ENCODE measurements at places on chromosomes 12 and 14. TPM values are rescaled to one million over a fixed set of nuclear protein-coding genes. Genes with fewer than 3 reads are reported as not detected.

The ZC3H10 gene
- 0.46 TPM for polyA plus RNA-seq

The MDGA2 gene
- polyA plus RNA-seq = 39.2 TPM

The SLC6A12 gene
- 0.67 TPM for polyA plus RNA-seq

The DBX2 gene
- 0.19 TPM for polyA plus RNA-seq

The ARPC3 gene
- polyA plus RNA-seq = 540 TPM

The AHNAK2 gene
- 6.1 TPM for polyA plus RNA-seq

The AKAP5 gene
- 0.28 TPM for polyA plus RNA-seq

The SLC7A8 gene
- polyA plus RNA-seq = 22.0 TPM

The PLA2G1B gene
- polyA plus RNA-seq = not detected

The CCDC197 gene
- not detected for polyA plus RNA-seq

The BHLHE41 gene
- 23.3 TPM for polyA plus RNA-seq

The PGF gene
- polyA plus RNA-seq = not detected

The RIPK3 gene
- polyA plus RNA-seq = not detected

The HOXC6 gene
- not detected for polyA plus RNA-seq

The KLHDC1 gene
- 28.7 TPM for polyA plus RNA-seq

The ITPK1 gene
- 8.5 TPM for polyA plus RNA-seq

The LIN7A gene
- polyA plus RNA-seq = 4.0 TPM

The ZBTB1 gene
- 10.3 TPM for polyA plus RNA-seq

The ZNF10 gene
- 2.7 TPM for polyA plus RNA-seq

The RPL10L gene
- polyA plus RNA-seq = not detected

The RPGRIP1 gene
- 0.74 TPM for polyA plus RNA-seq

The CLEC4C gene
- not detected for polyA plus RNA-seq

The PDE3A gene
- 2.7 TPM for polyA plus RNA-seq

The ITGB7 gene
- not detected for polyA plus RNA-seq

The ABHD4 gene
- 12.5 TPM for polyA plus RNA-seq

The GALNT9 gene
- polyA plus RNA-seq = 7.9 TPM

The TCP11L2 gene
- 4.6 TPM for polyA plus RNA-seq

The FOXN4 gene
- 0.40 TPM for polyA plus RNA-seq

The PRH2 gene
- not detected for polyA plus RNA-seq

The SLC5A8 gene
- polyA plus RNA-seq = not detected

The PTPRB gene
- 3.1 TPM for polyA plus RNA-seq

The ANG gene
- 1.7 TPM for polyA plus RNA-seq

The LRFN5 gene
- polyA plus RNA-seq = 39.3 TPM

The HOXC4 gene
- not detected for polyA plus RNA-seq

The TESPA1 gene
- polyA plus RNA-seq = not detected

The LTB4R2 gene
- 0.86 TPM for polyA plus RNA-seq

The ANKRD33 gene
- polyA plus RNA-seq = not detected

The SYNDIG1L gene
- polyA plus RNA-seq = not detected
